ENCODE measurements at places on chromosomes 7 and 10.

GRCh38 chr7:14191686-14192098 is 202.2 kb upstream of the ETV1 start:
- DNase-seq, result no peak

- DNase-seq, result no peak
These were observed 35.2 kb downstream of the CCDC71L start for GRCh38 chr7:106625678-106626301.

- no peak for DNase-seq
These were observed 294.6 kb downstream of the PTEN start for GRCh38 chr10:88157981-88158465.

GRCh38 chr7:70752794-70753241 is 379.1 kb upstream of the GALNT17 start:
- DNase-seq, result no peak

- no peak for DNase-seq
These were observed 59.5 kb upstream of the HECTD2 start for GRCh38 chr10:91350651-91351081.

GRCh38 chr7:158512042-158512441 is 75.6 kb downstream of the PTPRN2 start:
- DNase-seq, result no peak

DNA sequence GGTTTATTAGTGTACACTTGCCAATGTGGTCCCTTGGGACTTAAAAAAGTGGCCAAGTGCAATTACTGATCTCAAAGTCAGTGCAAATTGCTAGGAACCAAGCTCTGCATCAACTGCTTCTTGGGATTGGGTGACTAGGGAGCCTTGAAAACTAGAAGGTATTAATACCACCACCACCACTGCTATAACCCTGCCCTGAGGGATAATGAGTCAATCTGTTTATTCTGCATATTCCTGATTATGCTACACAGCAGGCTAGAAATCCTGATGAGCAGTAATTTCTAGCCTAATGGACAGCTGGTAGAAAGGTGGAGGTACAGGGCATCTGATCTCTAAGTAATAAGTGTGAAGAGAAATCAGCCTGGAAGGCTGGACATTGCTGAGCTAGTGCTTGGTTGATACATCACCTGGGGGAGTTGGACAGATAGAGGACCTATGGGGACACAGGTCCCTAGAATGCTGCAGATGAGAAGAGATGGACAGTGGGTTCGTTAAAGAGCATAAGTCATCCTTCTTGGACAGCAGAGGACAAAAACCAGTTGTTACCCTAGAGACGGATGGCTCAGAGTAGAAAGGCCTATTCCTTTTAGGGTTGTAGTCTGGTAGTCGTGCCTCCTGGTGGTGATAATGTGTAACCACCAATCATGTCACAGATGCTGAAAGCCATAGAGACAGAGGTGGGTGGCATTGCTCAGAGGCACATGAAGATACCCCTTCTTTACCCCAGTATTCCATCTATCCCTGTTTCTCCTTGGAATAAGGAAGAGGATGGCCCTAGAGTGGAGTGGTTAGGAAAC is 554.8 kb downstream of the SORCS1 start:
- DNase-seq, result no peak

DNA sequence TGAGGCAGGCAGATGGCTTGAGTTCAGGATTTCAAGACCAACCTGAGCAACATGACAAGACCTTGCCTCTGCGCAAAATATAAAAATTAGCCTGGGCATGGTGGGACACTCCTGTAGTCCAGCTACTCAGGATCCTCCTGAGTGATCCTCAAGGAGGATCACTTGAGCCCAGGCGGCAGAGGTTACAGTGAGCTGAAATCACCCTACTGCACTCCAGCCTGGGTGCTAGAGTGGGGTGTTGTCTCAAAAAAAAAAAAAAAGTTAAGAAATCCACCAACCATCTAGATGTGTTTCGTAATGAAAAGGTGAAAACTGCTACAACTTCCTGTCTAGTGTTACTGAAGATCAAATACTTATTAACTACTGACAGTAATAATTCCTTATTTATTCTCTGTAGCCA is 8.1 kb downstream of the GLCCI1 start:
- DNase-seq, result no peak

- DNase-seq, result no peak
These were observed 31.2 kb downstream of the TRRAP start for GRCh38 chr7:98909487-98909886.

GRCh38 chr10:683448-684071 is 5.9 kb downstream of the DIP2C start:
- no peak for DNase-seq

DNA sequence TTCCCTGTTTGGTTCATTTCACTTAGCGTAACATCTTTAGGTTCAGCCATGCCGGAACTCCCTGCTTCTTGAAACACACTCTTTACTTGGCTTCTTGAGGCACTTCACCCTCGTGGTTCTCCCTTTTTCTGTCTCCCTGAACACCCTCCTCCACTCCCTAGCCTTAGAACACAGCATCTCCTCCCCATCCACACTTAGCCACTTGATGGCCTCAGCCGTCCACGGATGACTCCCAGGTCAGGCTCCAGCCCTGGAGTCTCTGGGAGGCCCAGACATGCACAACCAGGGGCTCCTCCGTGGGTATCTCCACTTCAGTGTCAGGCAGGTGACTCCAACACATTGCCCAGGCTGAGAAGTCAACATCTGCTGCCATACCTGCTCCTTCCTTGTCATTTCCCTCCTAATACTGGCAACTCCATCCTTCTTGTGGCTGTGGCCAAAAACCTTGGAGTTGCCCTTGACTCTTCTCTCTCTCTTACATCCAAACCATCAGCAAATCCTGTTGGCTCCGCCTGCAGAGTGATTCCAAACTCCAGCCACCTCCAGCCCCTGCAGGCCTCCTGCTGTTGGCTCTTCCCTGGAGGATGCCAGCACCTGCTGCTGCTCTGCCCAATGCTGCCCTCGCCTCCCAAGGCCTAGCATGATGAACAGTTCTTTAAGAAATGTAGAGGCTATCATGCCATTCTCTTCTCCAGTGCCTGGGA is 8.4 kb upstream of the INMT start:
- no peak for DNase-seq

GRCh38 chr7:82081644-82082224 is 311.9 kb upstream of the HGF start:
- DNase-seq, result no peak

- no peak for DNase-seq
These were observed 32.0 kb upstream of the PSAP start for GRCh38 chr10:71882813-71883659.

DNA sequence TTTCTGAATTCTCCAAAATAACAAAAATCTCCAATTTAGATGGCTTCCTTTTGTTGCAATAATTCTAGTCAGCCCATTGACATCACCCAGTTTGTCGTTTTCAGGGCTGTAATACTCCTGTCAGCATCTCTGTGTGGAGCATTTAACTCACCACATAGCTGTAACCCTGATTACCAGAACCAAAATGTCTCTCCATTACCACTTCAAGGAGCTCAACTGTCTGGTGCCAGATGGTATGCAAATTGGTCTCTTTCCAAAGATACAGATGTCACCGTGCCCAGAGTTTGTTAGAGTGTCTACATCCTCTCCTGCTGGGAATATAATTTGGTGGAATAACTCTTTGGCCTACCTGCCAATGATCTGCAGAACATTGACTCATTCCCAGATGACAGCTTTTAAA is 350.3 kb upstream of the POT1 start:
- peak; percentile 6 for DNase-seq

GRCh38 chr7:120588416-120588815 is 269.5 kb downstream of the TSPAN12 start:
- DNase-seq, result no peak

DNA sequence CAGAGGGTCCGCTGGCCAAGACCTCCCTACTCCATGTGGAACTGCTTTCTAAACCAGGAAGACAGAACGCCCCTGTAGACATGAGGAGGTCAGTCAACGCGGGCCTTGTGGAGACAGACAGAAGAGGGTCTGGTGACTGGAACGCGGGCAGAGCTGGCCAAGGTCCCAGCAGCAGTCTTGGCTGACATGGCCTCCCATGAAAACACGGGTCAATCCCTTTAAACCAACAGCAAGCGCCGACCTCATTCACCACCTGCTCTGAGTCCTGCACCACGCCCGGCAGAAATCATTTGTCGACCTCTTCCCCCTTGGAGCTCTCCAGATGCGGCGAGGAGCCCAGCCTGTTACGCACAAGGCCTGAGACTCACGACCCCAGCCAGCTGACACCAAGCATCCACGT is 78.5 kb downstream of the ZRANB1 start:
- no peak for DNase-seq

- DNase-seq, result no peak
These were observed 19.8 kb downstream of the TSPAN14 start for GRCh38 chr10:80473692-80474596.

GRCh38 chr10:6498771-6499170 is 81.3 kb downstream of the PRKCQ start:
- DNase-seq, result no peak

DNA sequence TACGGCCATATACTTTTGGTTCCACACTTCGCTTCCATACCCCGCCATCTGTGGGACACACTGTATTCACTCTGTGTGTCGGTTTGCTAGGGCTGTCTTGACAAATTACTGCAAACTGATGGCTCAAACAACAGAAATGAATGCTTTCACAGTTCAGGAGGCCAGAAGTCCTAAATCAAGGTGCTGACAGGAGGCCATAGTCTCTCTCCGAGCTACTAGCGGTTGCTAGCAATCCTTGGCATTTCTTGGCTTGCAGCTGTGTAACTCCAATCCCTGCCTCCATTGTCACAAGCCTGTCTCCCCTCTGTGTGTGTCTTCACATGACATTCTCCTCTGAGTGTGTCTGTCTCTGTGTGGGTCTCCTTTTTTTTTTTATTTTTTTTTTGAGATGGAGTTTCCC is 28.9 kb upstream of the BMPR1A start:
- no peak for DNase-seq

DNA sequence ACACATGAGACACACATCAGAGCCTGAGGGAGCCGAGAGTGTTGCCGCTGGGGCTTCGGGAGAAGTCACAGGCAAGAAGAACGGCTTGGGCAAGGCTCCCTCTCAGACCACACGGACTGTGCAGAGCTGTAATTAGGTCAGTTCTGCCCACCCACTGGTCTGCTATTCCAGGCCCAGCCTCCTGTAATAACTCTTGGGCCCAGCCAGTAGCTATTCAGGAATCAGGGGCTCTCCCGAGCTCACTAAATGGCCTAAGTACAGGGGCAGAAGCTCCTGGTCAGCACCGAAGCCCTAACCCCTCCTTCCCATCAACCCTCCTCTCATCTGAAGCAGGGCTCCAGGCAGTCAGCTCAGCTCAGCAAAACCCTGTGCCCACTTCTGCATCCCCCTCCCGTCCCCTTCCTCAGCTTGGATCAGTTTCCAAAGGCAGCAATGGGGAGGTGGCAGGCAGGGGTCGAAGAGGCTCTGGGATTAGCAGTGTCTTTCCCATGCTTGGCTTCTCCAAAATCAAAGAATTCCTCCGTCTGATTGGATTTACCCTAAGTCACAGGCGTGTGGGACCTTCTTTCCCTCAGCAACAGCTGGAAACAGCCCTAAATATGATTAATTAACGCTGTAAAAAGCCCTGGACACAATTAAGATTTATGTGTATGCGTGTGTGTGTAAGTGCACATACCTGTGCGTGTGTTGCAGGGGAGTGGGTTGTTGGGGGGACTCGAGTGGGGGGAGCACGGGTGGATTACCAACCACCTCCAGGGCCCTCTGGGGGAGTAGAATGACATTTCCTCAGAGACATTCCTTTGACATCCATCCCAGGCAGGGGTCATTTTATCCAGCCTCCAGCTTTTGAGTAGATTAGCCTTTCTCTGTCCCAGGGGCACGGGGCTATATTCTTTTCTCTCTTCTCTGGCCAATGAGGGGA is 48.4 kb upstream of the BTRC start:
- no peak for DNase-seq

DNA sequence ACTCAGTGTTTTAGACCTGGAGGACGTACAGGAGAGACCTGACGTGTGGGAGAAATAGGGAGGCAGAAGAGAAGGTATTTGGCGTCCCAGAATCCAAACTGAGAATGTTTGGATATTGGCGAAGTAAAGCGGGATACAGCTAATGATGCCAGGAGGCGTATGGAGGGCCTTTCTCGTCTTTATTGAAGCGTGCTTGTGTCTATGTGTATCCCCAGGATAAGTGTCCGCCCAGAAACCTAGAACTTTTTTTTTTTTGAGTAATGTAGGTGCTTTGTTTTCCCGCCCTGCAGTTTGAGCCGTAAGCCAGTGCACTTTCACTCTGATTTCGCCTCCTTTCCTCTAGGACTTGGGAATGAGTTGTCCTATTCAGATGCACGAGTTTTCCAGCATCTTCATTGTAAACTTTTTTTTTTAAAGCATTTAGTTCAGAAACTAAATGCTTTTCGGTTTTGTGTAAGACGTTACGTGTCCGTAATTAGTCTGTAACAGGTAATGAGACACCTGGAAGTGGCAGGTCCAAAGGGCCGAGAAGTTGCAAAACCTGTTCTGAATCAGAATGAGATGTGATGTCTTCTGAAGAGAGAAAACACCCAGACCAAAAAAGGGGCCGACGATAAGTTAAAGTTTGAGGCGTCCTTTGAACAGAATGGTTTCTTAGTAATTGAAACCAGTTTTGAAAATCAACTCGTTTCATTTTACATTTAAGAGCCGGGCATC is 746 bp downstream of the ARL5B start:
- DNase-seq, result no peak

DNA sequence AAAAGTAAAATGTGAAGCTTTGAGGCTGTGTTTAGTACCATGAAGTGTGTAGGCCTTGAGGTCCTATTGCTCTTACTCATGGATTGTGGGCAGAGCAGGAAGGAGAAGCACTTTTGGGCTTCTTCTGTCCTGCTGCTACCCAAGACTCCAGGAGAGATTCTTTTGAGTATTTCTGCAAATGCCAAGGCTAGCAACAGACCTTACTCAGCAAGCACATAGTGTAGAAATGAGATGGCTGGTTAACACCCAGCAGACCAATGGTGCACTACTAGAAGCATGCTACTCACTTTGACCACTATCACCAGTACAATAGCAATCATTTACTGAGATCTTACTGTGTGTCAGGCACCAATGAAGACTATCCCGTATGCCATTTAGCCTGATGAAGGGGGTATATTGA is 3.2 kb downstream of the PLPP4 start:
- no peak for DNase-seq

GRCh38 chr10:91643700-91644099 is 10.8 kb upstream of the PPP1R3C start:
- DNase-seq, result no peak

GRCh38 chr7:128591705-128592104 is 80.4 kb upstream of the GARIN1A start:
- DNase-seq, result no peak

DNA sequence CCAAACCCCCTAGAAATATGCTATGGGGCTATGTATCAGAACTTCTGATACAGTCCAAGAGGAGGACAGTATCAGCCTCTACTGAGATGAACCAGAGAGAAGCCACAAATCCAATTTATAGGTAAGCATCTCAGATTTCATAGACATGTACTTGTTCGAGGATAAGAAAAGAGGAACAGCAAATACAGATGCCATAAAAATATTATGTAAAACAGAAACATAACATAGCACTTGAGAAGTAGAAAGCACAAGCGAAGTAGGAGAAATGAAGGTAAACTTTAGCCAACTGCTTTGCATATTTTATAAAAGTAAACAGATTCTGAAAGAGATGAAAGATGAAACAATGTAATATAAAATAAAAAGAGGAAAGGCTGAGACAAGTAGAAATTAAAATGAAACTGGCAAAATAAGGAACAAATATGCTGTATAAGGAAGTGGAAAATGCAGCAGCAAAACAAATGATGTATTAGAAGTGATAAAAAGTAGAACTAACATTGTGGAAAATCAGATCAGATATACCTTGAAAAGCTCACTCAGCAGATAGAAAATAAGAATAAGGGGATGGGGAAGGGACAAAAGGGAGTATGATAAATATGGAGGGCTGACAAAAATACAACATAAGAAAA is 135.1 kb downstream of the SKAP2 start:
- DNase-seq, result no peak

GRCh38 chr7:92634205-92634604 is 44.0 kb upstream of the FAM133B start:
- no peak for DNase-seq
